ENCODE measurements at places on chromosomes 13 and 19.

DNA sequence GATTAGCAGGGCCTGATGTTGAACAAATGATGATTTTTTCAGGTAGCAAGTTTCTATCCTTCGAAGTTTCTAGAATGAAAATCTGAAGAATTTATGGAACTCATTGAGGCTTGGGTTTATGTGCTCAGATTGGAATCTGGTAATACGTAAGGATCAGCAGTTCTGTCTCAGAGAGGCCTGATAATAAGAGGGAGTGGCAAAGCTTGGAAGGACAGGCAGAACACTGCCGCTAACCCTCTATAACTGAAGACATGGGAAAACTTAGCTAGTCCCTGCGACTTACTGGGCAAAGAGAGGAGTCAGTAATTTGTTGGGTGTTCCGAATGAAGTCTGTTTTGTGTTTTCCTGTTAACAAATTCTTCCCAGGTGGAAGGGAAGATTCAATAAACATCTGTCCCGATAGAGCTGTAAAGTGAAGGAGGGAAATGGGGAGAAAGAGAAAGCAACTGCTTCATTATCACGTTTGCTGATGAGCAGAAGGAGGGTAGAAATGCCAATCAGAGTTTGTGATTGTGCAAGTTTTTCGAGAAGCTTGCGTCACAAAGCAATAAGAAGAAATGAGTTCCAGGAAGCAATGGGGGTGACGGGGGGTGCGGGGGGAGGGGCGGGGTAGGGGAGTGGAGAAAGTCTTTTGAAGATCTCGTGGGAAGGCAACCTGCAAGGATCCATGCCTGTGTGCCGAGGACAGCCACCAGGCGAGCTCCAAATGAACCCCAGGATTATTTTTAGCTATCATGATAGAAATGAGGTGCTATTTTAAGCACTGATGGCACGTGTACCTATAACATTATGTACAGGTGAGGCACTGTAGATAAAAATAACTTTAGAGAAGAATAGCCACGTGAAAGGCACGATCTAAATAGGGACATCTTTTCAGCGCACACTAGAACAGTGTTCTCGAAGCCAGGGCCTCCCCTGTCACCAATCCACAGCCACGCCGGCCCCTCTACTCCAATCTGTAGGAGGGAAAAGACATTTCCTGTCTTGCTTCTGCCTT is 224.1 kb downstream of the FGF9 start:
- DNase-seq, result no peak

DNA sequence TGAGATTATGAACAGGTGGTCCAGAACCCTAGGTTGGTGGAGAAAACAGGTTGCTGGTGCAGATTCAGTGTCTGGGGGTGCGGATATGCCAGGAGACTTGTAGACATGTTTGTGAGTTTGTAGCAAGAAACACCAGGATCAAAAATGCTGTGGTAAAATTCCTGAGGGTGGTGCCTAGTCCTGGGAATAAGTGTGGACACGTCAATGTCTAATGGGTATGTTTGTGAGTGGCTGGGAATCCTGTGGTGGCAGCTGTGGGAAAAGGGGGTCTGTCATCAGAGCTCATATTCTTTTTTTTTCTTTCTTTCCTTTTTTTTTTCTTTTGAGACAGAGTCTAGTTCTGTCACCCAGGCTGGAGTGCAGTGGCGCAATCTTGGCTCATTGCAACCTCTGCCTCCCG is 7.2 kb downstream of the ZNF708 start:
- DNase-seq, result no peak

GRCh38 chr13:24386816-24387708 is 77.7 kb downstream of the C1QTNF9 start:
- no peak for DNase-seq

DNA sequence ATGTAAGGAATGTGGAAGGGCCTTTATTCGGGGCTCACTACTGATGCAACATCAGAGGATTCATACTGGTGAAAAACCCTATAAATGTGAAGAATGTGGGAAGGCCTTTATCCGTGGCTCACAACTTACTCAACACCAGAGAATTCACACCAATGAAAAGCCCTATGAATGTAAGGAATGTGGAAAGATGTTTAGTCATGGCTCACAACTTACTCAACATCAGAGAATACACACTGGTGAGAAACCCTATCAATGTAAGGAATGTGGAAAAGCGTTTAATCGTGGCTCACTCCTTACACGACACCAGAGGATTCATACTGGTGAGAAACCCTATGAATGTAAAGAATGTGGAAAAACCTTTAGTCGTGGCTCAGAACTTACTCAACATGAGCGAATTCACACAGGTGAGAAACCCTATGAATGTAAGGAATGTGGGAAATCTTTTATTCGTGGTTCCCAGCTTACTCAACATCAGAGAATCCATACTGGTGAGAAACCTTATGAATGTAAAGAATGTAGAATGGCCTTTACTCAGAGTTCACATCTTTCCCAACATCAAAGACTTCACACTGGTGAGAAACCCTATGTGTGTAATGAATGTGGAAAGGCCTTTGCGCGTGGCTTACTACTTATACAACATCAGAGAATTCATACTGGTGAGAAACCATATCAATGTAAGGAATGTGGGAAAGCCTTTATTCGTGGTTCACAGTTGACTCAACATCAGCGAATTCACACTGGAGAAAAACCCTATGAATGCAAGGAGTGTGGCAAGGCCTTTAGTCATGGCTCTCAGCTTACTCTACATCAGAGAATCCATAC is 44.3 kb downstream of the ZNF585A start:
- no peak for DNase-seq

GRCh38 chr19:39890755-39891551 is 43.5 kb downstream of the FCGBP start:
- no peak for DNase-seq

GRCh38 chr19:39205449-39205764 is 1.3 kb upstream of the SYCN start:
- no peak for DNase-seq

DNA sequence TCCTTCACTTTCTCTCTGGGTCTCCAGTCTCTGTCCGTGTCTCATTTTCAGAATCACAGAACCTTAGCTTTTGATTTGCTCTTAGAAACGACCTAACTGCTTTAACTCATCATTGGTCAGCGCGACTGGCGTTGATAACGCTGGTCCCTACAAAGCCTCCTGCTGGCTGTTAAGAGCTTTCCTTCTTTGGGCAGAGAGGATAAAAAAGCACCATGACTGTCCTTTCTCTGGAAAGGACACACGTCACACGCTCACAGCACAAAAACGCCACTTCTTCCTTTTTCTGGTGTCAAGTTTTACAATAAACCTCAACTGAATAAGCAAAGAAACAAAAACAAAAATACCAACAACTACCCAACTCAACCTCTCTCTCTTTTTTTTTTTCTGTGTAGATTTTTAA is 1.7 kb upstream of the KLK12 start:
- DNase-seq, result no peak

DNA sequence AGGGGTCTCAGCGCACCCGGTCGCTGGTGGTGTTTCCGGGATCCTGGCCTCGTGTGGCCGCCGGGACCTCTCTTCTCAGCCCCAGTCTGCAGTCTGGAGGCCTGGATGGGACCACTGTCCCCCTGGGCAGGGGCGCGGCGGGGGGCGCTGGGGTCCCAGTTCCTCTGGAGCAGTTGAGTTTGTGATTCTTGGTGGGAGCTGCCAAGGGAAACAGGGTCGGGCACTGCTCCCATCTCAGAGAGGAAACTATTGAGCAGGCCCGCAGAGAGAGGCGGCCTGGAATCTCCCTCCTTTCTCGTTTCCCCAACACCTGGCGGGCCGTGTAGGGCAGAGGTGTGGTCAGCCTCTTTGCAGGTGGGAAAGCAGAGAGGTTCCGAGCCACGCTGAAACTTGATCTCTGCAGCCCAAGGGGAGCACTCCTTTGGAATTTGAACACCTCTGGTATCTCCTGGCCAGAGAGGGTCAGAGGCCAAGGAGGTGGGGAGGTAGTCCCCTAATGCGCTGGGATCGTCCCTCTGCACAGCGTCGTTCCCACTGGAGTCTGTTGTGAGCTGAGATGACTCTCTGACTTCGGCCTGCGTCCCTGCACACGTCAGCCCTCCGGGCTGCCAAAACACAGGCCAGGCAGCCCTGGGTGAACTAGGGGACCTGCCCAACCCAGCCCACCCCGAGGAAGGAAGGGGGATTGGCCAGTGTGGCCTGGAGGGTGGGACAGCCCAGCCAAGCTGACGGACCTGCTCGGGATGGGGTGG is 741 bp downstream of the PLEKHF1 start:
- peak; percentile 28 for DNase-seq

DNA sequence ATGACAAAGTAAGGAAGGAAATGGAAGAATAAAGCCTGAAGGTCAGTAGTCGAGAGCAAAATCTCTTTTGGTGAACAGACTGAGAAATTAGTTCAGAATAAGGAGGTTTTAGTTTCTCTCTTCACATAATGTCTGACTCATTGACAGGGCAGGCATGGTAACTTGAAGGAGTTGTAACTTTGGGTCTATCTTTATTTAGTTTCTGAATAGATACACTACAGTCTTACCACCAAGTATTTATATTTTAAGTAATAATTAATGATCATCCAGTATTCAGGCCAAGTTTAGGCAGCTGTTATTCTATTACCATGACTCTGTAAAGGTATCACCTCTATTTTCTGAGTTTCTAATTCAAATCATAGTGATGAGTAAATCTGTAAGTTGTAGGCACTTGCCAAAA is 219.9 kb downstream of the SPRY2 start:
- no peak for DNase-seq

DNA sequence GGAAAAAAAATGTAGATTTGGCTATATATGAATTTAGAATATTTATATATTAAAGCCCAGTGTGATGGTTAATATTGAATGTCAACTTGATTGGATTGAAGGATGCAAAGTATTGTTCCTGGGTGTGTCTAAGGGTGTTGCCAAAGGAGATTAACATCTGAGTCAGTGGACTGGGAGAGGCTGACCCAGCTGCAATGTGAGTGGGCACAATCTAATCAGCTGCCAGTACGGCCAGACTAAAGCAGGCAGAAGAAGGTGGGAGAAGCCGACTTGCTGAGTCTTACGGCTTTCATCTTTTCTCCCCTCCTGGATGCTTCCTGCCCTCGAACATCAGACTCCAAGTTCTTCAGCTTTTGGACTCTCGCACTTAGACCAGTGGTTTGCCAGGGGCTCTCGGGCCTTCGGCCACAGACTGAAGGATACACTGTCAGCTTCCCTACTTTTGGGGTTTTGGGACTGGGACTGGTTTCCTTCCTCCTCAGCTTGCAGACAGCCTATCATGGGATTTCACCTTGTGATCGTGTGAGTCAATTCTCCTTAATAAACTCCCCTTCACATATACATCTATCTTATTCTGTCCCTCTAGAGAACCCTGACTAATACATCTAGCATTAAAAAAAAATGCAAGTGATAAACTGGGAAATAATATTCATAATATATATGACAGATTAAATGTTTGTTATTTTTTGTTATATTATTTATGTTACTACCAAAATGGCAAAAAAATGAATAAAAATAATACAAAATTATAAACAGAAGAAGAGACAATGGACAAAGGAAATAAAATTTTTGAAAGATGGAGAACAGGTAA is 122.4 kb downstream of the DLEU7 start:
- no peak for DNase-seq

DNA sequence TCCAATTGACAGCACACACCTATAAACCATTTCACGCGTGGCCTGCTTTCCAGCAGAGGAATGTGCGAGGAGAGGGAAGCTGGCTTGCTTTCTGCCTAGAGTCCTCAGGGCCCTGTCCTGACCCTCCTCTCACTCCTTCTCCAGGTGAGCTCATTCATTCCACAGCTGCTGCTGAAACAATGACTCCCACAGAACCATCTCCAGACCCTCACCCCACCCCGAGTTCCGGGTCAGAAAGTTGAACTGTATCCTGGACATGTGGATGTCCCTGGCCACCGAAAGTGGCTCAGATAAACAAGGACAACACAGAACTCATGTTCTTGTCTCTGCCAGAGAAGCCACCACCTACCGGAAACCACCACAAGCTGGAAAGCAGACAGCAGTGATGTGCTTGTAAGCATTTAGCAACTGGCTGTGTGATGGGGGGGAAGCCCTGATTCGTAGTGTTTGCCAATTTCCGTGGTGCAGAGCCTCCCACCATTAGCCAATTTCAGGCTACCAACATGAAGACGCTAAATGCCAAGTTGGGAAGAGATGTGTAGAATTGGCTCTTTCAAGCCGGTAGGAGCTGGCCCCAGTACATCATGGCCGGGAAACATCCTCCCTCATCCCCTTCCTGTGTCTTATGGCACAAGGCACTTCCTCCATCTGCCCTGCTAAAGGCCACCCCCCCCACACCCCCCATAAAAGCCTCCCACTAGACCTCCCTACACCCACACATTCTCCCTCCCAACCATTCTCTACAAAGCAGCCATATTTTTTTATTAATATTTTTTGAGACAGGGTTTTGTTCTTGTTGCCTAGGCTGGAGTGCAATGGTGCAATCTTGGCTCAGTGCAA is 5.0 kb downstream of the SYCE2 start:
- DNase-seq, result no peak

DNA sequence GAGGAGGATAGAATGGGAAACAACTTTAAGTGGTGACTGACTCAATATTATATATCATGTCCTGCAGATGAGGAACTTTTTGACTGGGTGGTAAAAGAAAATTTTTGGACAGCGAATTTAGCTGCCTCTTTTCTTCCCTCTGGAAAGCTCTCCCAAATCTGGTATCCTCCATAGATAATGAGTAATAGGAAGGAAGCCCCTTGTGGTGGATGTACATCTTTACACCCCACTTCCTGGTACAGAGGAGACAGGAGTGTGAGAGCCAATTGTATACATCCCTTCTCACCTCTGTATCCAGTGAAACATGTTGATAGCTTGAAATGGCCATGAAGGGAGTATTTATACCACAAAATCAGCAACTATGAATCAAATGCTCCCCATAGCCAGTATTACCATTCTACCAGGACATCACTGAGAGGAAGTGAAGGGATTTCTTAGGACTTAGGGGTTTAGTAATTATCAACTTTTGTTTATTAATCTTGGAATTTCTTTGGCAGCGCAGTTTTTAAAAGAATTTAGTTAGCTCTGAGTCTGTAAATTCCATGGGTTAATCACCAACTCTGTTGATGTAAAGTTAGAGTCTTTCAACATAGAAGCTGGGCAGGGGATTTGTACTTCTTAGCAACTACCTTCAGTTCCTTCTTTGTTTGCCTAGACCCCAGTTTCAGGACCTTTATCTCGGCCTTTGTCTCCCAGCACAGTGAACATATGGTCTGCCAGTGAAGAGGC is 17.0 kb upstream of the TDRD3 start:
- DNase-seq, result no peak

DNA sequence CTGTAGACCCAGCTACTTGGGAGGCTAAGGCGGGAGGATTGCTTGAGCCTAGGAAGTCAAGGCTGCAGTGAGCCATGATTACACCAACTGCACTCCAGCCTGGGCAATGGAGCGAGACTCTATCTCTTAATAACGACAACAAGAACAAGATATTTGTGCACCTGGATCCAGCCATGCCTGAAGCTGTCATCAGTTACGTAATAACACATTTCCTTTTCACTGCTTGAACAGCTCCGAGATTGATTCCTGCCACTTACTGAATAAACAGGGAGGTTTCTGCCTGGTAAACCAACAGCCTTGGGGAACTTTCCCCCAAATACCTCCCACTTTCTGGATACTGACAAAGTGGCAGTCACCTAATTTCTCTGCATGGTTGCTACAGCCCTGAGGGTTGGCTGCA is 5.4 kb downstream of the KANK2 start:
- no peak for DNase-seq

Data from nephron progenitor cell (in vitro differentiated cells).